ENCODE measurements at places on chromosomes 1 and 21. TPM values are rescaled to one million over a fixed set of nuclear protein-coding genes. Genes with fewer than 3 reads are reported as not detected.

- DNase-seq: no peak
Observed at GRCh38 chr1:23441446-23442148, 17.0 kb upstream of the TCEA3 start.

GRCh38 chr1:223245411-223245810 lies 102.4 kb upstream of the TLR5 start:
- no peak for DNase-seq

DNA sequence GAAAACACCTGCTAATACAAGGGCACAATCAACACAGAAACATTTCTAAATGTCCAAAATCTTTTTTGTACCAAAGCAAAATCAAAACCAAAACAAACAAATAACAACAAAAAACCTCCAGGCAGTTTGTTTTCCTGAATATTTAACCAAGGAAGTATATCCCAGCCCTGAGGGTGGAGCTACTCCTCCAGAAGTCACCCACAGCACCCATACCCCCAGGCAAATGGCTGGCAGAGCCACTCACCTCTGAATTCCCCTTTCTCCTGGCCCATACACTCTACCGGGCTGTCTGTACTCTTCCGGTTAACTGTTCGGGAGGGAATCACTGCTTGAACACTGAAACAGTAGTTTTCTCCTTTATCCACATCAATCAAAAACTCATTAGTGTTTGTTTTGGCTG lies 9.5 kb downstream of the F3 start:
- DNase-seq: peak; percentile 52

GRCh38 chr1:32220746-32221580 lies 1.2 kb downstream of the TMEM234 start:
- DNase-seq: no peak

- peak; percentile 70 for DNase-seq
Observed at GRCh38 chr1:65264197-65264929, 45.0 kb upstream of the DNAJC6 start.

DNA sequence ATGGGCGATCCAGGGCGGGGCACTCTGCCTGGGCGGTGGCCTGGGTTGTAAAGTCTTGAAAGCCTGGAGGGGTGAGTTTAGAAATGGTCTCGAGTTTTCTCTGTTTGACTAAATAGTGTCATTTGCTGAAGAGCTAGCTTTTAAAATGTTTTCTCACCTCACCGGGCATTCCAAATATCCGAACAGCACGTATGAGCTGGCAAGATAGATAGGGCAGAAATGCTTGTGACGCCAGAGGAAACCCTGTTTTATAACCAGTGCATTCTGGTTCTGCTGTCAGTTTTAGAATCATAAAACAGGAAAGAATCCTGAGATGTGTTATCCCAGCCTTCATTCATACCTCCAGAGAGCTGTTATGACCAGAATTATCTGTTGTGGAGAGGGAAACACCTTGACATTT lies 725 bp downstream of the RTCA start:
- no peak for DNase-seq

- DNase-seq: no peak
Observed at GRCh38 chr1:111862599-111862998, 106.9 kb downstream of the DDX20 start.

DNA sequence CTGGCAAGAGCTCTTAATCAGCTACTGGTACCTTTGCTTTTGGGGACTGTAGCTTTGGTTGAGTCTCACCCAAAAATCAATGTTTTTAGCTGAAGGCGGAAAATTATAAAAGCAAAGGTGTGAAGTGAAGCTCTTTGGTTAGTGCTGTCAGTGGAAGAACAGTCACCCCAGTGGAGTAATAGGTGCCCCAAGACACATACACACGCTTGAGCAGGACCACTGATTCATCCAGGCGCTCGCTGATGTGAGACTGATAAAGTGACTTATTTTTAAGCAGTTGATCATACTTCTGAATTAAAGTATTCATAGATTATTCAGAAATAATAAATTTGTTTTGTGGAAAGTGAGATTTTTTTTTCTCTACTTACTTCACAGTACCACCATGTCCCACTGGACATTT lies 37.1 kb downstream of the TGFB2 start:
- DNase-seq: no peak

Gene KRTAP10-5
- not detected for total RNA-seq
